ENCODE measurements at places on chromosomes 13 and 19.

- no peak for DNase-seq
These were observed 54.0 kb upstream of the GTF3A start for GRCh38 chr13:27370305-27370872.

- no peak for DNase-seq
These were observed 56.1 kb downstream of the PSPC1 start for GRCh38 chr13:19726611-19727010.

GRCh38 chr13:83731113-83731512 lies 151.2 kb downstream of the SLITRK1 start:
- DNase-seq, result no peak

- DNase-seq, result no peak
These were observed 202.3 kb upstream of the KLHL1 start for GRCh38 chr13:70310396-70311119.

GRCh38 chr19:14072535-14073260 lies at the start of gene MISP3:
MISP3 (plus strand) TSS chr19:14072786; CDS start chr19:14073310, 524 bp downstream.
- no peak for DNase-seq

- DNase-seq, result no peak
These were observed 265.6 kb downstream of the GPC5 start for GRCh38 chr13:91664039-91664438.

- DNase-seq, result no peak
These were observed 114.0 kb upstream of the KL start for GRCh38 chr13:32902029-32902780.

GRCh38 chr13:68009546-68009945 lies 779.4 kb upstream of the PCDH9 start:
- no peak for DNase-seq

- DNase-seq, result no peak
These were observed 206.8 kb downstream of the UQCRFS1 start for GRCh38 chr19:29006057-29006735.

GRCh38 chr19:49862391-49863253 lies 4.8 kb downstream of the PNKP start:
- no peak for DNase-seq

- DNase-seq, result no peak
These were observed 84.5 kb upstream of the ABCC4 start for GRCh38 chr13:95385798-95386197.

DNA sequence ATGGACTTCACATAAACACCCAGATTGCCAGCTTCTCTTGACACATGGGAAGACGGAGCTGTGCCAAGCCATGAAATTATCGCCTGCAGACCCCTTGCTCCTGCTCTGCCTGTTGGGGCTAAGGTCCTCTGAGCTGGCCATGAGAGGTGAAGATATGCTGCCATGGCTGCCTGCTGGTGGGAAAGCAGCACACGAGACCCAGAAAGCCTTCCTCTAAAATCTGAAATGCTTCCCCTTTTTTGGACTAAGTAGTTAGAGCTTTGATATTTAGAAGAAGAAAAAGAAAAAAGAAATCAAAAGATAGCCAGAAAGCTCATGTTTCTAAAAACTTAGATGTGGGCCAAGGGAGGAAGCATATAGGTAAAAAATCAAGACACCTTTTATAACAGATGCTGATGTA lies 11.2 kb downstream of the WDFY2 start:
- no peak for DNase-seq

GRCh38 chr19:31275068-31275334 lies 74.2 kb downstream of the TSHZ3 start:
- no peak for DNase-seq

GRCh38 chr13:30466358-30466714 lies 600 bp upstream of the HMGB1 start:
- no peak for DNase-seq

DNA sequence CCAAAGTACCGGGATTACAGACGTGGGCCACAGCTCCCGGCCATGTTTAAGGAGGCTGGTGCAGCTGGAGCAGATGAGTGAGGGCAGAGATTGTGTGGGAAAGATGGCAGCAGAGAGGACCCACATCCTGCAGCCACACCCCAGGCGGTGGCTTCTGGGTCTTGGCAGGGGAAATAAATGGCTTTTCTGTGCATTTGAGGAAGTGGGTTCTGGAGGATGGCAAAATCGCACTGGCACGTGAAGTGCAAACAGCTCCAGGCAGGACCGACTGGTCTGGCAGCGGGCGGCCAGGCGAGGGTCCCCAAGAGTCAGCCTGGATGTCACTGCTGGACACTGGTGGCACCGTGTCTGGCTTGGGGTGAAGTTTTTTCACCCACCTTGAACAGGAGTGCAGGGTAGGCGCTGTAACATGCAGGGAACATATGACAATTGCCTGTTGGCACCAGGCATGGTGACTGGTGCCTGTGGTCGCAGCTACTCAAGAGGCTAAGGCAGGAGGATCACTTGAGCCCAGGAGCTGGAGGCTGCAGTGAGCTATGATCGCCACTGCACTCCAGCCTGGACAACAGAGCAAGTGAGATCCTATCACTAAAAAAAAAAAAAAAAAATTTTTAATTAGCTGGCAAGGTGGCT lies 8.4 kb downstream of the B3GNT3 start:
- no peak for DNase-seq

DNA sequence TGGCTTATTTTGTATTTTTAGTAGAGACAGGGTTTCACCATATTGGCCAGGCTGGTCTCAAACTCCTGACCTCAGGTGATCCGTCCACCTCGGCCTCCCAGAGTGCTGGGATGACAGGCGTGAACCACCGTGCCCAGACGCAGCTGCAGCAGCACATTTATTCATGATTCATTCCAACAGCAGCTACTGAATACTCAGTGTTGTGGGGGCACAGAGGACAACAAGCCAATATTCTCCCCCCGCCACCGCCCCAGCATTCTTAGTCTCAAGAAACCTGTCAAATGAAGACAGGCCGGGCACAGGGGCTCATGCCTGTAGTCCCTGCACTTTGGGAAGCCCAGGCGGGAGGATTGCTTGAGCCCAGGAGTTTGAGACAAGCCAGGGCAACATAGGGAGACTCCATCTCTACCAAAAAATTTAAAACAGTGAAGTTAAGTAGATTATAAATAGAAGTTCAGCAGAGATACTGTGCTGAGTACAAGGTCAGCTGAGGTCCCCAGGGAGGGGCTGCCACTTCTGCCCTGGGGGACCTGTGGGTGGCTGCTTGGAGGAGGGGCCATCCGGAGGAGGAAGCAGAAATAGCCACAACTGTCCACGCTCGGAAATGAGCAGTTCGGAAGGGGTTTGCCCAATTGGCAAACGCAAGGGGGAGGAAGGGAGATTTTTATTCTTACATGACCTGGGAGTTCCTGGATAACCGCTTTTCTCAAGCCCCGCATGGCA lies 4.3 kb downstream of the DOT1L start:
- no peak for DNase-seq

DNA sequence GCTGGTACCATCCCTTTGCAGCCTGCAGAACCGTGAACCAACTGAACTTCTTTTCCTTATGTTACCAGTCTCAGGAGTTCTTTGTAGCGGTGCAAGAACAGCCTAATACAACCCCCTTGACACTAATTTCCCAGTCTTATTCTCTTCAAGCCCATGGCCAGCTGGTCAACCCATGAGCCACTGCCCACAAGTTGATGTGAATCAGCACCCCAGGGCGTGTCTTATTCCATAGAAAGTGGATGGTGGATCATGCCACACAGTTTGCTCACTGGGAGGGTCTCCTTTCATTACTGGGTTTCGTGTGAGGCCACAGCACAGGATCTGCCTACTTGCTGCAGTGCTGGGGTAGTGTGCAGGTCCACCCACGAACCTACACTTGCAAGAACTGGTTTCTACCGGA lies 27.0 kb downstream of the TEX29 start:
- no peak for DNase-seq

- no peak for DNase-seq
These were observed 991 bp downstream of the ABHD17A start for GRCh38 chr19:1884291-1884718.

GRCh38 chr19:5407356-5407755 lies 47.9 kb upstream of the ZNRF4 start:
- no peak for DNase-seq

DNA sequence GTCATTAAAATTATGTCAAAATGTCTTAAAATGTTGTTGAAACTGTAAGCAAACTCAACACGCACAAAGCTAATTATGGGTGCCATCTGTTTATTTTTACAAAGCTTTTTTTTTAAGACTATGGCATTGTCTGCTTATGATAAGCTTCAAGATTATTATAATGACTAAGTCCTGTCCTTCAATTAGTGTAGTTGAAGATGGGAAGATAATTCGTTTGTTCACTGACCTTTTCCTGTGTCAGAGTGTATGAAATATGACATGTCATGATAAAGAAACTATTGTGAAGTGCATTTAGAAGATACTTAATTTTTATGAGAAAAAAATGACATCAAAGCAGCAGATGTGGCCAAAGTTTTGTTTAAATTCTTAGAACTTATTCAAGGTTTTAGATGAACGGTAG lies 211.3 kb downstream of the PCCA start:
- DNase-seq, result no peak

- DNase-seq, result no peak
These were observed 47.5 kb upstream of the SLC7A9 start for GRCh38 chr19:32916969-32917615.

GRCh38 chr13:24090049-24090448 lies 70.5 kb upstream of the SPATA13 start:
- no peak for DNase-seq

DNA sequence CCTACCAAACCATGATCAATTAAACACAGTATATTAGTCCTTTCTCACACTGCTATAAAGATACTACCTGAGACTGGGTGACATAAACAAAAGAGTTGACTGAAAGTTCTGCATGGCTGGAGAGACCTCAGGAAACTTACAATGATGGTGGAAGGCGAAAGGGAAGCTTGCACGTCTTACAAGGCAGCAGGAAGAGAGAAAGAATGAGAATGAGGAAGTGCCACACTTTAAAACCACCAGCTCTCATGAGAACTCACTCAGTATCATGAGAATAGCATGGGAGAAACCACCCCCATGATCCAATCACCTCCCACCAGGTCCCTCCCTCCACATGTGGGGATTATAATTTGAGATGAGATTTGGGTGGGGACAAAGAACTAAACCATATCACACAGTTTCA lies 324.9 kb upstream of the ZNF507 start:
- no peak for DNase-seq

DNA sequence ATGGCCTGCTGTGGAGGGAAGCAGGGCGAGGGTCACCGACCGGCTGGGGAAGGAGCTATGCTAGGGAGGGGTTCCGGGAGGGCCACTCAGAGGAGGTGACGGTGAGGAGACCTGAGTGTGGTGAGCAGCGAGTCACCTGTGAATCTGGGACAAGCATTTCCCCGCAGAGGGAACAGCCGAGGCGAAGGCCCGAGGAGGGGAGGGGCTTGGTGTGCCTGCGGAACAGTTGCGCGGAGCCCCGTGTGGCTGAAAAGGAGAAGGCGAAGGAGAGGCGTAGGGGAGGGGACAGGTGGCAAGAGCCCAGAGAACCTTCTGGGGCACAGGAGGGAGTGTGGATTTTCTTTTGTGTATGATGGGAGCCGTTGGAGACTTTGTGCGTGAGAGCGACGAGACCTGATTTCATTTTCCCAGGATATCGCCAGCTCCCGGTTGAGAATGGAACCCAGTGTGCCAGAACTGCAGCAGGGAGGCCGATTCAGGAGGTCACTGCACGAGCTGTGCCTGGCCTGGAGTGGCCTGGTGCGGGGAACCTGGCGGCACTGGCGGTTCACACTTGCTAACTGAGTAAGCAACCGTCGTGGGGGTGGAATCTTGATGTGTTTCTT lies 117.7 kb upstream of the ZNF507 start:
- no peak for DNase-seq

GRCh38 chr13:51605698-51606097 lies 21.4 kb downstream of the WDFY2 start:
- no peak for DNase-seq

DNA sequence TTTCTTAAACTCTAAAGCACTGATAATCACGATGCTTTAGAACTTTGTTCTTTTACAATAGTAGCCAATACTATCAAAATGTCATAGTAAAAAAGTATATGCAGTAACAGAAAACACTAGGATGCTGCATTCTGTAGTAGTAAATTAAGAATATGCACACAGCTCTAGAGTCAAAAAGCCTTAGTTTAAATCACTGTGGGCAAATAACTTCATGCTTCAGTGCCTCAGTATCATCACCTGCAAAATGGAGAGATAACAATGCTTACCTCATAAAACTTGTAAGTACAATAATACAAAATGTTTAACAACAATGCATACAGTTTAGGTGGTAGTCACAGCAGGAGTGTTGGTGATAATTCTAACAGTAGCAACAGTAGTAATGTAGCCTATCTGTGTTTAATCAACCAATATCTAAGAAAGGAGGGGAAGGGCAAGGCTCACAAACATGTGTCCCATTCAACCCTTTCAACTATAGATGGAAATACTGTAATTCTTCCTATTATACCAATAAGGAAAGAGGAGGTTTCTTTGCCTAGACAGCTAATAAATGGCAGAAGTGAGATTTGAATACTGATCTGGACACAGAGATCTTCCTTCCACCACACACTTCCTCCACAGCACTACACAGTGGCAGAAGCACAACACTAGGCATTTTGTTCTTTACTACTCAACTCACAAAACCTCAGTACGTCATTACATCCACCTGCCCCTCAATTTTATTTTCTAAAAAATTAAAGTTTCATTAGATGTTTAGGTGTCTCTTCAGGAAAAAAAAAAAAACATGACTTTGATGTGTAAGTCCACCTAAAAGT lies 4.6 kb downstream of the RBM26 start:
- DNase-seq, result no peak

- DNase-seq, result no peak
These were observed 3.3 kb downstream of the ATP5F1D start for GRCh38 chr19:1244693-1245451.

DNA sequence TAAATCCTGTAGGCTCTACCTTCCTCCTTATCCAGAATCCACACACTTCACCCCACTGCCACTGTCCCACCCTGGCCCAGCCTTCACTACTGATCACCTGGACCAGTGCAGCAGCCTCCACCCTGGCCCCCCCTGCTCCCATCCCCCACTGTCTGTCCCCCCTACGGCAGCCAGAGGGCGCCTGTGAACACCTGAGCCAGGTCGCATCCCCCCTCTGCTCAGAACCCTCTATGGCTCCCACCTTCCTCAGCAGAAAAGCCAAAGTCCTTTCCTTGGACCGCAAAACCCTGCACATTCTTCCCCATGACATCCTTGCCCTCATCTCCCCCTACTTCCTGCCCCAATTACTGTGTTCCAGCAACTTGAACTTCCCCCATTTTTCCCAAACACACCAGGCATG lies 20.6 kb downstream of the ELAVL3 start:
- no peak for DNase-seq

GRCh38 chr19:39607021-39607420 lies 4.7 kb downstream of the LGALS13 start:
- no peak for DNase-seq

- no peak for DNase-seq
These were observed 118.4 kb downstream of the COG6 start for GRCh38 chr13:39773833-39774232.

Measured in cortex of kidney (tissue), 1 donor.